ENCODE measurements at places on chromosomes 16 and 17. TPM values are rescaled to one million over a fixed set of nuclear protein-coding genes. Genes with fewer than 3 reads are reported as not detected.

DNA sequence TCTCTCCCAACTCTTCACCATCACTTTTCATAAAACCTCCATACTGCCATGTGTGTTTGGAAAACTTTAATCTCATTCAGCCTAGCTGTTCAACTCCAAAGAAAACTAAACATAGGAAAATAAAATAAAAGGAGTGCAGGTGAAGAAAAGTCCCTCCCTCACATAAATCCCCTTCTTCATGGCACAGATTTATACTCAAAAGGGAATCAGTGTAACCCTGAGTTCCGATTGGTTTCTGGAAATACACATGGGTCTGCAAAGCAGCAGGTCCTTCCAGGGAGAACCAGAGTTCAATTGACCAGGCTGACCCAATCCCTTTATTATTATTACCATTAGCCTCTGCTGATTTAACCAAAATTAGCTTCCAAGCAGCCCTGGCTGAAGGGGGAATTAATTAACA lies 8.9 kb upstream of the HOXB2 start:
- no peak for DNase-seq

- no peak for DNase-seq
These were observed 16.2 kb upstream of the ALKBH5 start for GRCh38 chr17:18167421-18167820.

DNA sequence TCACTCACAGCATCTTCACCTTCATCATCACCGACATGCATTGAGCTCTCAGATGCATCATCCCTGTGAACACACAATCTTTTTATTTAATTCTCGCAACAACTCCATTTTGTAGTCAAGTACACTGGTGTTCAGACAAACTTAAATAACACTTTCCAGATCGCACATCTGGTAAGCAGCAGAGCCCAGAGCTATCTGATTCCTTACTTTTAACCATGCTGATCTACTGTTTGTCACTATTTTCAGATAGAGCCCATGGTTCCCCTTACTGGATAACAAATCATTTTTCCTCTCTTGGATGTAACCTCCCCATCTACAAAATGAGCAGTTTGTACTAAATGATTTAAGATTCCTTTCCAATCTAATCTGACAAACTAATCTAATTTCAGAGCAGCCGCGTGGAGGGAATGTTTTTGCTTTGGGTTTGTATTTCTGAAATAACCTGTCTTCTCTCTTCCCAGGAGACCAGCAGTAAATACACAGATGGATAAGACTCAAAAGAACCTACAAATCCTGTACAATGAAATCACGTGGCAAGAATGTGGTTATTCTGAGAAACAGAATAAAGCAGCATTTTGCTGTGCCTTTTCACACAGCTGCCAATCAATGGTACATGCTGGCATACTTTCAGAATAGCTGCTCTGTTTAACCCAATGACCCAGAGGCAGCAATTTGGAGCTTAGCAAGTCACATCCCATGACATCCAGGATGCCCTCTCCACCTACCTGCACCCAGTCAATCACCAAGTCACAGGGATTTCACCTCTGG lies 72.9 kb upstream of the CCL2 start:
- DNase-seq = no peak

DNA sequence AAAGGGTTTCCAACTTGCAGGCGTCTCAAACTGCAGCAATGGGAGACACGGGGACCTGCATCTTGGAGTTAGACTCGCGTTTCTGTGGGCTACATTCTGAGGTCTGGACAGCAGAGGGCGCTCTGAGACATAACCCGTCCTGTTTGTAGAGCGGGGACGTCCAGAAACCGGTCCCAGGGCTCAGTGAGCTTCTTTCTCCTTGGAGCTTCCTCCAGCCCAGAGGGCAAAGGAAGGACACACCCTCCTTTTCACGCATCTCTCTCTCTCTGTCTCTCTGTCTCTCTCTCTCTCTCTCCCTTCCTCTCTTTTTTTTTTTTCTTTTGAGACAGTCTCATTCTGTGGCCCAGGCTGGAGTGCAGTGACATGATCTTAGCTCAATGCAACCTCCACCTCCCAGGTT lies 19.8 kb downstream of the COX4I1 start:
- no peak for DNase-seq

DNA sequence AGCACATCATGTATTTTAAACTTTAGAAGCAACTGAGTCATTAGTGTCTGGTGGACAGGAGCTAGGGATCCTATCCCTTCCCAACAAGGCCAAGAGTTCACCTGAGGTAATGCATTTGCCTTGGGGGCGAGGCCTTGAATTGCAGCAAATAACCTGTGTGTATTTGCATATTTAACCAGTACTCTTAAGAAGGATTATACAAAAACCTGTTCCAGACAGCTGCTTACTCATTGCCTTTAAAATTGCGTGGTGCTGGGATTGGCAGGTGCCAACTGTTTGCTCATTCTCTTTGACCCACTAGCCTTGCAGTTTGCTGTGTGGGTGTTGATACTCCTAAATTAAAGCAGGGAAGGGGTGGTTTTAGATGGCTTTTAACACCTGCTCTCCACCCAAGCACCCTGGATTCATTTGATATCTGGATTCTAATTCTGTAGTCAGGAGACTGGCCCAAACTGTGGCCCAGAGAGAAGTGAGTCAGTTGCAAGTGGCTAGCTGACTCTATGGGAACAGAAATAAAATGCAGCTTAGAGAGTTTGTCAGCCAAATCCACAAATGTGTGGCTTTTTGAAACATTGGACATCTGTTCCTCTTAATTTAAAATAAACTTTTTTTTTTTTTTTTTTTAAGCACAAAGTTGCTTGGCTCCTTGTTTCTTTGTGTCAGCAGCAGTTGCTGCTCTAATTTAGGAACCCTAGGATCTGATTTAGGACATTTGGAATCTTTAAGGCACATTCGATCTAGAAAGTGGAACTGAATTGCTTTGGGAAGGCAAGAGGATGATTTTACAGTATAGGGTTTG lies 46.9 kb downstream of the TUBD1 start:
- DNase-seq = no peak

GRCh38 chr16:84239141-84239769 lies 557 bp downstream of the KCNG4 start:
- no peak for DNase-seq

Gene GPATCH8
- total RNA-seq = 35.5 TPM

Gene RCVRN
- total RNA-seq = not detected

Gene CYB5B
- total RNA-seq = 45.7 TPM

Gene KAT2A
- 26.3 TPM for total RNA-seq

Gene SLFN14
- total RNA-seq = not detected

Gene KCNH4
- total RNA-seq = not detected

Gene TP53TG3
- total RNA-seq = not detected

Gene CTCF
- total RNA-seq = 33.4 TPM

Gene ACAP1
- 3.8 TPM for total RNA-seq

Gene SLC13A2
- total RNA-seq = not detected
